Smooth muscle cell of the brain vasculature (primary cell): ENCODE measurements at places on chromosomes 4 and X.

DNA sequence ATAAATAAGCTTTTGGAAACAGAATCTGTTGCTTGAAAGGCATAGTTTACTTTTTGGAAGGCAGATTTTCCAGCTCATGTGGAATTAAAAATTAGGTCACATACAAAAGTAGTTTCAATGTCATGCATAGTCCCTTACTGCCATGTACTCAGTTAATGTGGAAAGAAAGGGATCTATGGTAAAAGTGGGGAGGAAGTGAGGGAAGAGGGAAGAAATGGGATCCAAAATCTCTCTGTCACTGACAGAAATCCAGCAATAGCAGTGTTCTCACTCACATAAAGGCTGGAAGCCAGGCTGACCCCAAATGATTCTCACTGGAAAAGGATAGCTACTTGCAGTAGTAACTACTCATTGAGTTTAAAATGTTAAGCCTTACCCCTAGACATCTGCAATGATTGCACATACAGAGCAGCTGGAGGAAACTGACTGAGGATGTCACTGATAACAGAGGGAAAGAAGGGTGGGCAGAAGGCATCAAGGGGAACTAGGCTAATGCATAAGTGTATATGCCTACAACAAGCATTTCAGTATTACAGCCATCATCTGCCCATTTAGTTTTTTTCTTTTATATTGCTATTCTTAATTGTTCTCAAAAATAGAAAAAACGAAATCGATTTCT, 445.6 kb downstream of the FAT4 start:
- no peak for DNase-seq

DNA sequence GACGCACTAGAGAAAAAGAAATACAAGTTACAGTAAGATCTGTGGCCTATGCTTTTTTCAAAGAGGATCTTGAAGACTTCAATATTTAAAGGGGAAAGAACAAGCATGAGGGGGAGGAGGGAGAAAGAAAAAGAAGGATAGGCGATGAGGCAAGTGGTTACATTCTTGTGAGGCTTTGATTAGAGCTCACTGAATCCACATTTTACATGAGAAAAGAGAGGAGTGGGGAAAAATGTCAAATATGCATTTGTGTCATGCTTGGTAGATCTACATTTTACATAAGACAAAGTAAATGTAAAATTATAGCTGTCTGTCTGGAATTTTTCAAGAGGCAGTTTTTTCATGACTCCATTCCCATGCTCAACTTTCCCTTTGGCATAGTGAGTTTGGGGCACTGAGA, 965.9 kb downstream of the FSTL5 start:
- no peak for DNase-seq

DNA sequence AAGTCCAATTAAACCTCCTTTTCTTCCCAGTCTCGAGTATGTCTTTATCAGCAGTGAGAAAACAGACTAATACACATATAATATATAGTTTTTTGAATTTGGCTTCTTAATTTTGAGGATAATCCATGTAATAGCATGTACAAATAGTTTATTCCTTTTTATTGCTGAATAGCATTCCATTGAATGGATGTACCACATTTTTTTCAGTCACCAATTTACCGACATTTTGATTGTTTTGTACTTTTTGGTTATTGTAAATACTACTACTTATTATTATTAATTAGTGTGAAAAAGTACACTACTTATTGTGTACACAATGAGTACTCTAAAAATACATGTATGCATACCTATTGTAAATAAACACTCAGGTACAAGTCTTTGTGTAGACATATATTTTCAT, 42.3 kb upstream of the ANXA10 start:
- no peak for DNase-seq

DNA sequence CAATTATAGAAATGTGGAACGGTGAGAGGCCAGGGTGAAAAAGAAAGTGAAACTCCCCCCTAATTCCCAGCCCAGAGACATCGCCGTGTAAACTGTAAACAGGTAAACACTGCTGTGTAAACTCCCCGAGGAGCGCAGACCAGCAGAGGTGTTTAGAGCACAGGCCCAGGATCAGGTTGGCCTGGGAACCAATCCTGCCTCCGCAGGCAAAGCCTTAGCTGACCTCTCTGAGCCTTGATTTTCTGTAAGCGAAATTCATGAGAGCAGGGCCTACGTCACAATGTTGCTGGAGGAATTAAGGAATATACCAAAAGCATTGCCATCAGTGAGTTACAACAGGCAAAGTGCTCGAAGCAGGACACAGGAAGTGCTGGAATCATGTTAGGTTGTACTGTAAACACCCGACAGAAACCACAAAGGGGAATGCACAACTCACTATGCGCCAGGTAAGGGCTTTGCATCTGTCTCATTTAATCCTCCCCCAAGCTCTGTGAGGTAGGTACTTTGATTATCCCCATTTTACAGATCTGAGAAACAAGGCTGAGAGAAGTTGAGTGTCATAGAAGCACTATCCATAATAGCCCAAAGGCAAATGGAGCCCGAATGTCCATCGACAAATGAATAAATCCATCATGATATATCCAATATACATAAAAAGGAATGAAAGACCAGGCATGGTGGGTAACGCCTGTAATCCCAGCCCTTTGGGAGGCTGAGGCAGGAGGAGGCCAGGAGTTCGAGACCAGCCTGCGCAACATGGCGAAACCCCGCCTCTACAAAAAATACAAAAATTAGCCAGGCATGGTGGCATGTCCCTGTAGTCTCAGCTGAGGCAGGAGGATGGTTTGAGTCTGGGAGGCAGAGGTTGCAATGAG, 30.7 kb upstream of the KIAA0232 start:
- DNase-seq = no peak
